Muscle of arm (tissue), 14 donors: ENCODE measurements at places on chromosomes 1 and 21.

DNA sequence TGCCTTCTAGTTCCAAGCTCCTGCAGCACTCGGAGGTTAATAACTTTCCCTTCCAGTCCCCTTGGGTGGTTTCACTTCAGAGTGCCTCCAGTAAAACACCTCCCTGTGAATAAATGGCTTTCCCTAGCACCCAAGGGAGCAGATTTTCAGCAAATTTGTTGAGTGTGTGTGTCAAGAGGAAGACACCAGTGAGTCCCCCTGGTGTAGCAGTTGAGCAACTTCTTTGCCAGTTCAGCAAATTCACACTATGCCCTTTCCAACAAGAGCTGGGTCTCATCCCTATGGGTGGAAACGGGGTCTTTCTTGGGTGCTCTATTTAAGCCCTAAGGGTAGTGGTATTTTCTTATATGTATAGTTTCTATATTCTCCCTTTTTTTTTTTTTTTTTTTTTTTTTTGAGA is 806 bp upstream of the AADACL4 start:
- no peak for DNase-seq

DNA sequence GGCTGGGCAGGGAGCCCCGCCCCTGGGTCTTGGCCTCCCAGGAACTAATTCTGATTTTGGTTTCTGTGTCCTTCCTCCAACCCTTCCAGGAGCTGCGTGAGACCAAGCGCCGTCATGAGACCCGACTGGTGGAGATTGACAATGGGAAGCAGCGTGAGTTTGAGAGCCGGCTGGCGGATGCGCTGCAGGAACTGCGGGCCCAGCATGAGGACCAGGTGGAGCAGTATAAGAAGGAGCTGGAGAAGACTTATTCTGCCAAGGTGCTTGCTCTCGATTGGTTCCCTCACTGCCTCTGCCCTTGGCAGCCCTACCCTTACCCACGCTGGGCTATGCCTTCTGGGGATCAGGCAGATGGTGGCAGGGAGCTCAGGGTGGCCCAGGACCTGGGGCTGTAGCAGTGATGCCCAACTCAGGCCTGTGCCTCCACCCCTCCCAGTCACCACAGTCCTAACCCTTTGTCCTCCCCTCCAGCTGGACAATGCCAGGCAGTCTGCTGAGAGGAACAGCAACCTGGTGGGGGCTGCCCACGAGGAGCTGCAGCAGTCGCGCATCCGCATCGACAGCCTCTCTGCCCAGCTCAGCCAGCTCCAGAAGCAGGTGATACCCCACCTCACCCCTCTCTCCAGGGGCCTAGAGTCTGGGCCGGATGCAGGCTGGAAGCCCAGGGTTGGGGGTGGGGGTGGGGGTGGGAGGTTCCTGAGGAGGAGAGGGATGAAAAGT is 18.5 kb upstream of the SEMA4A start:
- DNase-seq, result no peak

- DNase-seq, result peak; percentile 64
These were observed 807.4 kb upstream of the ADGRL2 start for GRCh38 chr1:80993154-80993980.

DNA sequence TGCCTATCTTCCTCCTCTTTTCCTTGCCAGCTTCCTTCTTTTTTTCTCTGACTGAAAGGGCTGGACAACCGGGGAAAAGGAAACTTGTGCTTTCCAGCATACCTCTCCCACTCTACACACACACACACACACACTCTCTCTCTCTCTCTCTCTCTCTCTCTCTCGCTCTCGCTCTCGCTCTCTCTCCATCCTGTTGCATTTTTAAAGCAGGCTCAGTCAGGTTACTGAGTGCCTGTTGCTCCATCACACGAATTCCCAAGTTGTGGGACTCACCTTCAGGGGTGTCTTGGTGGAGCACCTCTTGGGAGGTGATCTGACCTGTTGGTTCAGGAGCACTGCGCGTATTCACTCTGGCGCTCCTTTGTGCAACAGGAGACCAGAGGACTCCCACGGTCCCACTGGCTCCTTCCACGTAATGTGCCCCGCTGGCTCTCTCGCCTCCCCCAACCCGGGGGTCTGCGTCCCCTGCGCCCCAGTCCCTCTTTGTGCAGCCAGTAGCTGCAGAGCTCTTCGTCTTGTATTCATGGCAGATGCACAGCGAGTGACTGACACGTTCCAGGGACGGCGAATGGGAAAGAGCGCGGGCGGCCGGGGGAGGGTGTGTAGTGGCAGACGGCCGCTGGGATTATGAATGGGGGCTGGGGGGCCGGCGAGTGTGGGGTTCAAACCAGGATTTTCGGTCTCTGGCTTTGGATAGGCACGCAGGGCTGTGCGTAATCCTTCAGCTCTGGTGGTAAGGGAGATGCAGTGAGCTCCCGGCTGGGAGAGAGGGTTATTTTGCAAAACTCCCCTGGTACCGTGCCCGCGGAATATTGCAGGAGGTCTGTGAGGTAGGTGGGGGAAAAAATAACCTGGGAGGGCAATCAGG is 660 bp upstream of the PDE4B start:
- DNase-seq, result no peak

DNA sequence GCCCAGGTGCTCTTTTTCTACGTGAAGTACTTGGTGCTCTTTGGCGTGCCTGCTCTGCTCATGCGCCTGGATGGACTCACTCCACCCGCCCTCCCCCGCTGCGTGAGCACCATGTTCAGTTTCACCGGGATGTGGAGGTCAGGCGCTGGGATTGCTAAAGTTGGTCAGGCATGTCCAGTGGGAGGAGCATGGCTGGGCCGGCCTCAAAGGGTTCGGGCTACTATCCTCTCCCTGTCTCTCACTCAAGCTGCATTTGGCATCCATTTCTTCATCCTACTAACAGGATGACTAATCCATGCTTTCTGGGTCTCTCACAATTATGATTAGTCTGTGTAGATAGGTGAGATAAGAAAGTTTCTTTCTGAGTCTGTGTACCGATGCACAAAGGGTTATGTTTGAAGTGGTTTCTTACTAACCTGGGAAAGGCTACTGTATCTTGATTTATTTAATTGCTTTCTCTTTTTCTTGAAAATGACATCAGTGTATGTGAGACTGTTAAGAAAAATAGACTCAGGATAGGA is 135.9 kb downstream of the HHAT start:
- no peak for DNase-seq

DNA sequence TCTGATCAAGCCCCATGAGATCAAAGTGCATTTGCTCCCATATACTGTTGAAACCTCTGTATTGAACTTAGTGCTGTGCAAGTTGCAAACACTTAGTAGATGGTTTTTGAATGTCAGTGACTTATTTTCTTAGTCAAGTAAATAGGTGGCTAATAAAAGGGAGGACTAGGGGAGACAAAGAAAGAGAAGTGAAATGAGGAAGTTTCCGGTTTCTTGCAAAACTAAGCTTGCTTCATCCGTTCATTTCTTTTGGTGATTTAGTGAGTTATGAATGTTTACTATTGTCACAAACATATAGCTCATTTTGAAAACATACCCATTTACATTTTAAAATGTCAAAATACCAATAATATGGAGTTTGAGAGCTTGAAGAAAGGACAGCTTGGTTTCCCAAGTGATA is 23.0 kb downstream of the ADAMTS5 start:
- DNase-seq, result no peak

GRCh38 chr1:54275349-54275748 is 75.4 kb downstream of the MRPL37 start:
- DNase-seq, result peak; percentile 73
